GM06990 (cell line): ENCODE measurements at places on chromosomes 1 and 21.

GRCh38 chr1:116556289-116557006 lies 14.4 kb downstream of the CD58 start:
- peak; percentile 82 for DNase-seq

DNA sequence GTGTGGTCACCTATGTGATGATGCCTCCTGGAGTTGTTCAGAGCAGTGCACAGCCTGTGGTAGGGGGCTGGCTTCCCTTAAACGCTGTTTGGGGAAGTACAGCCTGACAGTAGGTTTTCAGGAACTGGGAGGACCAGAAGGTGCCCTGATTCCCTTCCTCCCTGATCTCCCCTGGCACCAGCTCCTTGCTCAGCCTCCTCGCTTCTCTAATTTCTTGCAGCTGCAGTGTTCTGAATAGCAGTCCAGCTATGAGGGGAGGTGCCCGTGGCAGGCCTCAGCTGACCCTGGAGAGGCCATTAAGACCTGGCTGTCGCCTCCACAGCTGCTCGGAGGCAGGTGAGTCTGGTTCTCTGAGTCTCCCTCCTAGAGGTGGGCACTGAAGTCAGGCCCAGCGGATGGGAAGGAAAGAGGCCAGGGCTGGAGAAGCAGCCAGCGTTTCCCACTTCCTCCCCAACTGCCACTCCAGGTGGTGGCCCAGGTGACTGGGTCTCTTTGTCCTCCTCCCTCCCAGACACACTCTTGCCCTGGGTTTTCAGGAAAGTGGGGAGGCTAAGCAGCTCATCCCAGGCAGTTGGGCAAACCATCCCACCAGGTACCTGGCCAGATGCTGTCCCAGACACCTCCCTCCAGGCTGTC lies 52.0 kb upstream of the RPL11 start:
- no peak for DNase-seq

GRCh38 chr1:96416111-96416595 lies 305.4 kb upstream of the PTBP2 start:
- DNase-seq, result no peak

GRCh38 chr1:75233302-75233929 lies 99.2 kb downstream of the LHX8 start:
- no peak for DNase-seq

DNA sequence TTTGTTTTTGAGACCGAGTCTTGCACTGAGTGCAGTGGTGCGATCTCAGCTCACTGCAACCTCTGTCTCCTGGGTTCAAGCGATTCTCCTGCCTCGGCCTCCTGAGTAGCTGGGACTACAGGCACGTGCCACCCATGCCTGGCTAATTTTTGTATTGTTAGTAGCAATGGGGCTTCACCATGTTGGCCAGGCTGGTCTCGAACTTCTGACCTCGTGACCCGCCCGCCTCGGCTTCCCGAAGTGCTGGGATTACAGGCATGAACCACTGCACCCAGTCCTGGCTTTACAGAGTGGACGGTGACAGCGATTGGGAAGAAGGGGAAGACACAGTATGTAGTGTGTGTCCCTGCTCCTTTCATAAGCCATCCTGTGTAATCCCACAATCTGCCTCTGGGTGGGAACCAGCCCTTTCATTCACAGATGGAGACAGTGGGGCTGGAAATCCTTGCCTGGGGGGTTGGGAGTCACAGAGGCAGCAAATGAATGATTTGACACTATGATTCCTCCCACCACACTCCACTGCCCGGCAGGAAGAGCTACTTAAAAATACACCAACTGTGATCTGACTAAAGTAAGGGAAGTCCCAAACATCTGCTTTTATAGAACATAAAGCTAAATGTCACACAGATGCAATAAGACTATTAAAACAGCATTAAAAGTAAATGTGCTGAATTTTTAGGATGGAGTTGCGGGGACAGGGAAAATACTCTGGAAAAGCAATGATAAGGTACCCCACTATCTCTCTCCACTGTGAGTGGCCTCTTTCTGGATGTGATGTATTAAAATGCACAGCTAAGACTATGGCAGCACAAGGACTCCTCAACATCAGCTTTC lies 4.5 kb downstream of the PARP1 start:
- DNase-seq, result no peak

DNA sequence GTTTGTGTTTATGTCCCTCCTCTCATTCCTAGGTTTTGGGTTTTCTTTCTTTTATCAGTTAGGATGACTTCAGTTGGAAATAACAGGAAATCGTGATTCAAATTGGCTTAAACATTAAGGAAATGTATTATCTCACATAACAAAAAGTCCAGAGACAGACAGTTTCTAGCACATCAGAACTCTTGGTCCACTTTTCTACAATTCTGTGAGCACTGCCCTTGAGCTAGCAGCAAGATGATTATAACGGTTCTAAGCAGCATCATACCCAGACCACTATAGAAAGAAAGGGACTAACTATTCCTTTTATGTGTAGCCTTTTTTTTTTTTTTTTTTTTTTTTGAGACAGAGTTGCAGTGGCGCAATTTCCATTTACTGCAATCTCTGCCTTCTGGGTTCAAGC lies 18.9 kb downstream of the FCGR2B start:
- no peak for DNase-seq

DNA sequence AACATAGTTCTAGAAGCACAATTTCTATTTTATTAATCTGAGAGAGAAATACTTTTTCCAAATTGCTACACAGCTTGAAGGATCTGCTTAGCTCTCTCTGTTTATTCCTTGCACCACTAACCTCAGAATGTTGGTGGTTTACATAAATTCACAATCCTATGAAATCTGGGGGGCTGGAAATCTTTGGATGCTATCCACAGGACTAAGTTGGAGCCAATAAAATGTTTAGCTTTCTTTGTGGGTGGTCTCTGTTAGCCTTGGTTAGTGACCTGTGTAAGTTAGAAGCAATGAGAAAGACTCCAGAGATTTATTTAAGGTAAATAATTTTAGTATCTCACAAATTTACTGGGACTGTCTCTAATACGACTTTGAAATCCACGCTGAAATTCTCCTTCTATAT lies 418.1 kb downstream of the ADGRL2 start:
- DNase-seq, result no peak

DNA sequence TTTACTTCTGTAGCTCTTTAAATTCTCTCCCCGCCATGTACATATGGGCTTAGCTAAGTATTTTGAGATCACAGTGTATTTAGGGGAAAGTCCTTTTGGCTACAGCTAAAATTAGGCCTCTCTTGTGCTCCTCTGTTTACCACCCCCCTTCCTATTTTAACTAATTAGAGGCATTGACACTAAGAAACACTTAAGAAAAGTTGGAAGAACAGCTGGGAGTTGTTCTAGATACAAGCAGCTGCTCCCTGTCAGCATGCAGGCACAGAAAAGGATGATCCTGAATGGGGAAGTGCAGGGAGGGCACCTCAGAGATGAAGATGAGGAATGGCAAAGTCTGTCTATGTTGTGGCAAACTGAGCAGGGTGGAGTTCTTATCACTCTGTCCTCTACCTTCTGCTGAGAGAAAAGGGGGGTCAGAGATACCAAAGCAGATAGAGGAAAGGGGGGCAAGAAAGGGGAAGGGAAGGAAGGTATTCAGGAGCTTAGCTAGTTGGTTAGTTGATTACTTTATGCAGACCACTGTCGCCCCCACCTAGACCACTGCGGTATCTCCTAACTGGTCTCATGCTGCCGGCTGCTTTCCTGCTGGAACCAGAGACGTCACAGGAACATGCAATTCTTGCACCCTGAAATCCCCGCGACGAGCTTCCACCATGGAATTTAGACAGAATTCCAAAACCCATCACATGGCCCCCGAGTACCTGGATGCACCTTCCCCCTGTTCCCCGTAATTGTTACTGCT lies 82.4 kb upstream of the HOOK1 start:
- DNase-seq, result no peak

DNA sequence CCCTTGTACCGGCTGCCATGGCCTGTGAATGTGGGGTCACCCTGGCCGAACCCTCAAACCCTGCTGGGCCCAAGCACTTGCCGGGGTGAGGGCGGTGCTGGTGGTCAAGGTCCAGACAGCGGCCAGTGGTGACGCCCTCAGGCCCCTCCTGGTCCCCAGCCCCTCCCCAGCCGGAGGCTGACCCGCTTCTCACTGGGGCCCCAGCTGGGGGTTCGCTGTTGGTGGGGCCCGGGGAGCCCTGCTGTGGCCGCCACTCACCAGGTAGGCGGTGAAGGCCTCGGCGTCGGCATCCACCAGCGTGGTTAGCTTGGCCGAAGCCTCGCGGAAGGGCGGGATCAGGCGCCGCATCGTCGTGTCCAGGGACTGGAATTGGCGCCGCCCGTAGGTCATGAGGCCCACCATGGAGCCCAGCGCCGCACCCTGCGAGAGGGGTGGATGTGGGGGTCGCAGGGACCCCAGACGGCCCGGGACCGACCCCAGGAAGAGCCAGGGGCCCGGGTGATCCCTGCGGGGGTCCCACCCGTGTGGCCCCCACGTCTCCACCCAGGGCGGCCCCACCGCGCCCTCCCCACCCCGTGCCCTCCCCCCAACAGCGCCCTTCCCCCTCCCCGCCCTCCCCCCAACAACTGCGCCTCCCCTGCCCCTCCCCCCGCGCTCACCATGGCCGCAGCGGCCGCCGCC lies 10.1 kb downstream of the FTCD start:
- DNase-seq, result peak; percentile 12

GRCh38 chr1:93827633-93828366 lies 51.2 kb downstream of the DNTTIP2 start:
- no peak for DNase-seq

DNA sequence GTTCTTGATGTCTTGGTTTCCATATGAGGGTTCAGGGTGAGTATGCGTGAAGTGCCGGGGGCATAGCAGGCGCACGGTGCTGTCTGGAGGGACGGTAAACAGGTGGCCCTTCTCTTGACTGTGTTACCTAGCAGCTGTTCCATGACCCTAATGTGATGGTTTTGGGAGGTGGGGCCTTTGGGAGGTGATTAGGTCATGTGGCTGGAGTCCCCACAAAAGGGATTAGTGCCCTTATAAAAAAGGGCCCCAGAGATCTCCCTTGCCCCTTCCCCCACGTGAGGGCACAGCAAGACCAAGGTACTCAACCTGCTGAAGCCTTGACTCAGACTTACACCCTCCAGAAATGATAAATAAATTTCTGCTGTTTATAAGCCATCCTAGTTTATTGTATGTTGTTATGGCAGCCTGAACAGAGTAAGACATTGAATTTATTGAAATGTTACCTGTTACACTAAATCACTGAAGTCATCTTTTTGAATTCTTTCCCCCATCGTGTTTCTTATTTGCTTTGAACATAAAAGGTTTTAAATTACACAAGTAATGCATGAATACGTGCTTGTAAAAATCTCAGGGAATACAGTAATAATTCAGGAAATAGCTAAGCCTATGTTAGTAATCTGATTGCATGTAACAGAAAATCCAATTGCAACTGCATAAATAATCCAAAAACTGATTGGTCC lies 15.6 kb downstream of the TRAPPC10 start:
- no peak for DNase-seq

GRCh38 chr1:73659136-73659535 lies 538.8 kb downstream of the LRRIQ3 start:
- no peak for DNase-seq

GRCh38 chr1:181981821-181982220 lies 79.7 kb downstream of the ZNF648 start:
- no peak for DNase-seq

DNA sequence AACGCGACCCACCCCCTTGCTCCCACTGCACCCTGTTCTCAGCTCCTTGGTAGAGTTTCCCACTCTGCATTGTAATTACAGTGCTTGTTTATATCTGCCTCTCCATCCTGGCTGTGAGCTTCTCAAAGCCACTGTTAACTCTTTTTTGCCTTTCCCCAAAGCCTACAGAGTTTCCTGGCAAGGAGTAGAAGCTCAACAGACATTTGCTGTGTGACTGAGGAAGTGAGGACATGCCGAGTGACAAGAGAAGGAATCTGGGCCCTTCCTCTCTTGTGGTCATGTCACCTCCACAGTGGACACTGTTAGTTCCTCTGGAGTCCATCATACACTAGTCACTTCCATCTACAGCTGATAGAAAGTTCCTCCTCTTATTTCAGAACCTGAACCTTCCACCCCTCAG lies 6.1 kb upstream of the IGSF8 start:
- DNase-seq, result no peak

- no peak for DNase-seq
Observed at GRCh38 chr1:6779089-6779805, 6.0 kb upstream of the CAMTA1 start.

- no peak for DNase-seq
Observed at GRCh38 chr1:230218667-230219066, 151.6 kb downstream of the GALNT2 start.

DNA sequence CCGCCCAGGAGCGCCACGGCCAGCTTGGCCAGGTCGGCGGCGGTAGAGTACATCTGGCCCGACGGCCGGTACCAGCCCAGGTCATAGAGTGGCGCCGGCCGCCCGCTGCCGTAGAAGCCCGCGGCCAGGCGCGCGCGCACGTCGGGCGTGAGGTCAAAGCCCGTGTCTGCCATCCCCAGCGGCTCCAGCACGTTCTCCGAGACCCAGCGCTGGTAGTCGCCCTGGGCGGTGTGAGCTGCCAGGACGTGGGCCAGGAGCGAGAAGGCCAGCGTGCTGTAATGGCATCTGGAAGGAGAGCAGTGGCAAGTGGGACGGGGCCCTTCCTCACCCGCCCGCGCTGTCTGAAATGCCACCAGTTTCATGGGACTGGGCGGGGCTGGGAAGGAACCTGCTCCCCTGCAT lies 18.9 kb downstream of the LACTBL1 start:
- DNase-seq, result no peak

DNA sequence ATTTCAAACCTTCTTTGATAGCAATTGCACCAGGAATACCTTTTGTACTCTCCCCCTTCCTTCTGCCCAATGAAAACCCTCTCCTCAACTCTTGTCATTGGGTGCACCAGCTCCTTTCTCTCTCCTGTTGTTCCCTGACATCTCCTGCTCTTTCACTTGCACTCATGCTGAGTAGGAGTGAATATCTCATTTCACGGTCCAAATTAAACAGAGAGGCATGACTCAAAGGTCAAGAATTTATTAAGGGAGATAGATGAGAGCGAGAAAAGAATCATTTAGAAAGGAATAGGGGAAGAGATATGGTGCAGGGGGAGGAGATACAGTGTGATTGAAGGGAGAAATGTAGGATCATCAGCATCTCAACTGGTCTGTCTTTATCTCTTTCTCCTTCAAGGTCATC lies 22.1 kb downstream of the AIM2 start:
- no peak for DNase-seq

DNA sequence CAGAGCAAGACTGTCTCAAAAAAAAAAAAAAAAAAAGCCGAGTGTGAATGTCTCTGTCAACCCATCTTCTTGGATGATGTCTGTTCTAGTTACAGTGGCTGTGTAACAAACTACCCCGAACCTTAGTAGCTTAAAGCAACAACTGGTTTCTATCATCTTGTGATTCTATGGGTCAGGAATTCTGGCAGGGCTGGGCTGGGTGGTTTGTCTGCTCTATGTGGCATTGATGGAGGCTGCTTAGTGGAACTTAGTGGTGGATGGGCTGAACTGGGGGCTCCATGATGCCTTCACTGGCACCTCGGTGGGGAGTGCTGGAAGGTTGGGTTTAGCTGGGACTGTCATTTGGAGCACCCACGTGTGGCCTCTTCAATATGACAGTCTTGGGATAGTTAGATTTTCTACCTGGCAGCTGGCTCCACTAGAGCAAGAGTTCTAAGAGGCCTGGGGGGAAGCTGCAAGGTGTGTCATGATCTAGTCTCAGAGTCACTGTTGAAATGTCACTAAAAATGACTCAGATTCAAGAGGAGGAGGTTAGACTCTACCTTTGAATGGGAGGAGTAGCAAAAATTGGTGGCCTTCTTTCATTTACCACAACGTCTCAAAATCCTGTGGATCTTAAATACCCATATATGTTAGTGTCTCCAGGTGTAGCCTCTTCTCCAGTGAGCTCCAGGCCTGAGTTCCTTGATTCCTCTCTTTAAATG lies 18.6 kb downstream of the ACOT11 start:
- no peak for DNase-seq

- DNase-seq, result no peak
Observed at GRCh38 chr1:119885903-119886783, 10.2 kb downstream of the ADAM30 start.

- DNase-seq, result peak; percentile 17
Observed at GRCh38 chr1:203629507-203630082, 3.0 kb downstream of the ATP2B4 start.
